Activated naive CD8-positive, alpha-beta T cell treated with anti-CD3 and anti-CD28 coated beads for 36 hours (primary cell): ENCODE measurements at places on chromosomes 16 and 17. TPM values are rescaled to one million over a fixed set of nuclear protein-coding genes. Genes with fewer than 3 reads are reported as not detected.
A peak's percentile ranks its signal among the peaks of the same experiment; 100 is the strongest.

DNA sequence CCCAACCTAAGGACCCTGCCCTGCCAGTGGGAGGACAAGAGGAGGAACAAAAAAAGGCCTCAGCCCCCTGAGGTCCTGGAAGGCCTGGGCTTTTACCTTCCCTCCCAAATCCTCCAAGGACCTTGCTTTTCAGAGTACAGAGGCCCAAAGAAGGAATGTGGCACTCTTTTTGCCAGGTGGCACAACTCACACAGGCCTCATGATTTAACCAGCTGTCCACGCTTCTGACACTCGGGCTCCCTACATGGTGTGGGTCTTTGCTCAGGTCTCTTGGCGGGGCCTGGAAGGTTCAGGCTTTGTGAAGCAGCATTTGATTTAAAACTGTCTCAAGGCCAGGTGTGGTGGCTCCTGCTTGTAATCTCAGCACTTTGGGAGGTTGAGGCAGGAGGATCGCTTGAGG is 120.6 kb downstream of the ABCC6 start:
- H3K27ac ChIP-seq, result no peak overlapping the region
- no peak overlapping the region for H3K4me3 ChIP-seq
- no peaks in the 10 kb centered on the region for H3K4me1 ChIP-seq
- H3K27me3 ChIP-seq, result no peaks in the 10 kb centered on the region

DNA sequence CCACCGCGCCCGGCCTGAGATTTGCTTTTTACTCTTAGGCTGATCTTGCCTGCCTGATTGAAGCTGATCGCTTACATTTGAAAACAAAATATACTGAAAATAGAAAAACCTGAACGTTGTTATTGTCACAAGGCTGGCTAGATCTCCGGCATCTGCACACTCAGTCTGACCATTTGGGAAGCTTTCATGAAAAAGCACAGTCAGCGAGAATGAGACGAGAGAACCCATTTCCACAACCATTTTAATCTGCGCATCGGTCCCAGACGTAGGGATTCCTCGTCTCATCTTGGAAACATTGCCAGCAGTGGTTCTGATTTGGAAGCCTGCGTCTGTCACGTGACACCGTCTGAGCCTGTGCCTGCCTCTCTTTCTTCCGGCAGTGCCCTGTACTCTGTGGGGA is 20.9 kb downstream of the SPG7 start:
- DNase-seq, result no peak
- H3K4me3 ChIP-seq, result no peak overlapping the region
- H3K4me1 ChIP-seq, result peaks cover 3% of the 10 kb centered on the region
- H3K27me3 ChIP-seq, result no peaks in the 10 kb centered on the region
- no peak overlapping the region for H3K27ac ChIP-seq
- peaks cover 31% of the 10 kb centered on the region for H3K36me3 ChIP-seq

DNA sequence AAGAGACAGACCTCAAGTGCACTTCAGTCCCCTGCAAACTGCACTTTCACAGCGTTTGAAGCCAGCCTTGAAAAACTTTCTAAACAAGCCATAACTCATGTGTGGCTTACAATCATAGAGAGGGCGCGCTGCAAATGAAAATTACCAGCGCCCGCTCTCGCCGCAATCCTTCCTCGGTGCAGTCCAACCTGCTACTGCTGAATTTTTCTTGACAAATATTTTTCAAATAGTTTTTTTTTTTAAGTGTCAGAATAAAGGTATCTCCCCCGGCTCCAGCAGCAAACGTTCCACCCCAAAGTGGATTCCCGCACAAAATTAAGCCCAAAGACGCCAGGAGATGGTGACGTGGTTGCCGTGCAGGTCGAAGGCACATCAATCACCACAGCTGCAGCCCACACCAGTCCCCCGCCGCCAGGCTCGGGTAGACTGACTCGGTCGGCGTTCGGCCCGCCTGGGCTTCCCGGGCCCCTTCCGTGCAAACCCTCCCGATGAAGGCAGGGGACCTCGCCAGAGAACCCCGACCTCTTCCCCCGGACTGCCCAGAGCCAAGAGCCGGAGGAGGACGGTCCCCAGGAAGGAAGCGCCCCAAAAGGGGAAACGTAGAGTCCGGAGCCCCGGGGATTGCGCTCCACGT is 630 bp downstream of the GRB2 start:
- peak overlapping the region; percentile 98 for H3K4me3 ChIP-seq
- H3K36me3 ChIP-seq, result peaks cover 21% of the 10 kb centered on the region
- peaks cover 42% of the 10 kb centered on the region for H3K4me1 ChIP-seq
- peak overlapping the region; percentile 98 for H3K27ac ChIP-seq

The PRSS27 gene
- total RNA-seq, result 2.0 TPM

The NPW gene
- total RNA-seq, result 34.2 TPM

The NUDT7 gene
- 4.3 TPM for total RNA-seq
